ENCODE measurements at places on chromosomes 16 and 17.

- DNase-seq, result no peak
Observed at GRCh38 chr17:75539967-75540729, 14.7 kb downstream of the LLGL2 start.

DNA sequence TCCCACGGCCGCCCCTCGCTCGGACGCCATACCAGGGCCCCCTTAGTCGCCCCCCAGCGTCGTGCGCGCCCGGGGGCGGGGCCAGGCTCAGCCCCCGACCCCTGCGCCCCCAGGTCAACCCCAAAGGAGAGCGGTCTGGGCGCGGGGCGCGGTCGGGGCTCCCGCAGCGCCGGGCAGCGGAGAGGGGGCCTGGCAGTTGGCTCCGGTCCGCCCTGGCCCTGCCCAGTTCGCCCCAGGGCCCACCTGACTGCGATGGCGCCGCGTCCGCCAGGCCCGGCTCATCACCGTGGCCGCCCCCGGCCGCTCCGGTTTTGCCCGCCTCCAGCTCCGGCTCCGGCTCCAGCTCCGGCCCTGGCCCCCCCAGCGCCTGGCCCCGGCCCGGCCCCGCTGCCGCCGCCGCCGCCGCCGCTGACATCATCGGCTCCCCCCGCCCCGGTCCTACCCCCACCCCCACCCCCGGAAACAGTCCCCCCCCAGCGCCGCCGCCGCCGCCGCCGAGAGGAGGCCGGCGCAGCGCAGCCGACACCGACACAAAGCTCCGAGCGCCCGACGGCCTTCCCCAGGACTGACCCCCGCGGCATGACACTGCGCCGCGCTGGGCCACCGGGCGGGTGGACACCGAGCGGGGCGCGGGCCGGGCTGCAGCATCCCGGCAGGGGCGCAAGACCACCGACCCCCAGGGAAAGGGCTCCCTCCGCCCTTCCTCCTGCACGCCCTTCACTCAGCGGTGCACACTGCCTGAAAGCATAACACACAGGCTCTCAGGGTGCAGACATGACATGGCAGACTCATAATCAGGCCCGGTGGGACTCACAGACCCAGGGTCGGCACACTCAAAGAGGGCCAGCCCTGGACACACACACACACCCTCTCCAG is at the start of gene ZBTB4:
Gene ZBTB4, minus strand, starts transcription at position 419 of the 876 bp plus-strand sequence. CDS start 12,830 bp downstream, outside the sequence.
- peak; percentile 49 for DNase-seq

DNA sequence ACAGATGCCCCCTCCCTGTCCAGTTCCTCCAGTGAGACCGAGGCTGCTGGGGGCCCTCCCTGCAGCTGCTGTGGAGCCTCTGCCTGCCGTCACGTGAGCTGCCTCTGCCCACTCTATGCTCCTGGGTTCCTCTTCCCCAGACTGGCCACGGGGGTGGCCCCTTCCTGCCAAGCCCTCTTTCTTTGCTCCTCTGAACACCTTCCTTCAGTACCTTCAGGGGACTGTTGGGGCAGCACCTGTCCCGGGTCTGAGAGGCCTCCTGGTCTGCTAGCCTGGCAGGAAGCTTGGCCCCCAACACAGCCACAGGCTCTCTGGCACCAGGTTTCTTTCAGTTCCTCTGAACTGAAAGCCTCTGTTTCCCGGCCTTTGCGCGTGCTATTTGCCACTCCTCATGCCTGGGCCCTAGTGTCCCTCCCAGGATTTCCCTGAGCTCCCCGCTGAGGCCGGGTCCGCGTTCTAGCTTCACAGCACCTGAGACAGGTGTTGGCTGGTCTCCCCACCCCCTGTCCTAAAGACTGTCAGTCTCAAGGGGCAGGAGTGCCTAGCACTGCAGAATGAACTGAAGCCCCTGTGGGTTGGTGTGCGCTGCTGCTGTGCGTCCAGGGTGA is 6.6 kb upstream of the ATP6V0C start:
- no peak for DNase-seq

DNA sequence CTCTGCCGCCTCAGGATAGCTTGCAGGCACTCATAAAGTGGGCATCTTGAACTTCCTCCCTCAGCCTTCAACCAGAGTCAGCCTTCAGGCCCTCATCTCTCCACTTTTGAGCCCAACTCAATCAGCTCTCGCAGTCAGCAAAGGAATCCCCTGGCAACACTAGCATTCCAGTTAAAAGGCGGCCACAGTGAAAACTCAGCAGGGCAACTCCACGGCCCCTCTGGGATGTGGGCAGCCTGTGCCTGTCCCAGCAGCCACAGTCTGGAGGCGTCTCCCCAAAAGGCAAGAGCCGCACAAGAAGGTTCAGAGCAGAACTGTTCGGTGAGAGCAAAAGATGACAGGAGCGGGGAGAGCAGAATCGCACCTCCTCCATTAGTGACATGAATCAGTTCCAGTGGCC is 9.0 kb downstream of the TMEM11 start:
- DNase-seq, result no peak

- no peak for DNase-seq
Observed at GRCh38 chr16:70608521-70608920, 37.8 kb upstream of the IL34 start.

- peak; percentile 84 for DNase-seq
Observed at GRCh38 chr16:88803264-88803987, at the start of gene CDT1. Gene CDT1, plus strand, starts transcription at chr16:88803789. Its CDS starts 43 bp downstream, at chr16:88803832.

GRCh38 chr16:1019231-1020090 is 37.9 kb downstream of the SOX8 start:
- DNase-seq, result no peak

GRCh38 chr16:72400257-72401083 is 228.5 kb upstream of the PMFBP1 start:
- no peak for DNase-seq

- DNase-seq, result peak; percentile 84
Observed at GRCh38 chr17:80252871-80253270, 7.8 kb upstream of the RNF213 start.

DNA sequence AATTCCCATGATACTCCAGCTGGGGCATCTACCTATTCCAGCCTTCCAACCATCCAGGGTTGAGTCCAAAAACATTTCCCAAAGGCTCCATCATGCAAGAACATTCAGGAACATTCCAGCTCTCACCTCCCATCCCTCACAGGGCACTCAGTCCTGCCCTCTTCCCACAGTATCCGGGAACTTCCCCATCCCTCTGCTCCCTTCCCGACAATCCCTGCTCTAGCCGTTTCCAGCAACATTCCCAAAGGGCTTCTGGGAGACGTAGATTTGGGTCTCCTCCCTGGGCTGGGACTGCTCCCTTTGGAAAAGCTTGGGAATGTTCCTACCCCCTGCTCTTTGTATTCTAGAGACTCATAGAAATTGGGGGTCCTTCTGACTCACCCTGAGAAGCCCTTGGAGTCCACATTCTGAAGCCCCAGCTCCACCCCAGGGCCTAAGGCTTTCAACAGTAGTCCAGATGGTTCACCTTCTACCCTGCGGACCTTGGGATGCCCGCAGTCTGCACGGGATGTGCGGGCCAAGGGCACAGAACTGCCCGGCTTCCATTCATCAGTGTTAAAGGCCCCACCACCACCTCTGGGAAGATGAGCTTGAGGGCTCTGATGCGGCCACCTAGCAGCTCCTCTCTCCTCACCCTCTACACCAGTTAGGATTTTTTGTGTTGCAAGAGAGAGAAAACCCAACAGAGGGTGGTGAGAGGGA is 25.4 kb downstream of the NGFR start:
- no peak for DNase-seq

- no peak for DNase-seq
Observed at GRCh38 chr17:41737680-41738023, 3.2 kb upstream of the HAP1 start.

DNA sequence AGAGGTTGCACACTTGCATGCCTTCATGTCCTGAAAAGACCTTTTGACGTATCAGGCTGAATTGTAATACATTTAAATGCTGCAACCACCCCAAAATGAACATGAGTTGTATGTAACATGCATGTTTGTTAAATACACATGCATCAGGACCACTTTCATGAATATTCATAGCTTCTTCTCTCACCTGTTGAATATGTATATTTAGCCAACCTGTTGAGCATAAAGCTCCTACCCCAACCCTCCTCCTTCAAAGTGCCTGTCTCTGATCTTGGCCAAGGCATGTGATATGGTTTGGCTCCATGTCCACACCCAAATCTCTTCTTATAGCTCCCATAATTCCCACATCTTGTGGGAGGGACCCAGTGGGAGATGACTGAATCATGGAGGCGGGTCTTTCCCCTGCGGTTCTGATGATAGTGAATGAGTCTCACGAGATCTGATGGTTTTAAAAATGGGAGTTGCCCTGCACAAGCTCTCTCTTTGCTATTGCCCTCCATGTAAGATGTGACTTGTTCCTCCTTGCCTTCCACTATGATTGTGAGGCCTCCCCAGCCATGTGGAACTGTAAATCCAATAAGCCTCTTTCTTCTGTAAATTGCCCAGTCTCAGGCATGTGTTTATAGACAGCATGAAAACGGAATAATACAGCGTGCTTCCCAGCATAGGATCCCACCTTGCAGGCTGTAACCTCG is 3.8 kb upstream of the CRYM start:
- DNase-seq, result no peak

GRCh38 chr17:47277921-47278320 is 24.3 kb downstream of the ITGB3 start:
- no peak for DNase-seq

DNA sequence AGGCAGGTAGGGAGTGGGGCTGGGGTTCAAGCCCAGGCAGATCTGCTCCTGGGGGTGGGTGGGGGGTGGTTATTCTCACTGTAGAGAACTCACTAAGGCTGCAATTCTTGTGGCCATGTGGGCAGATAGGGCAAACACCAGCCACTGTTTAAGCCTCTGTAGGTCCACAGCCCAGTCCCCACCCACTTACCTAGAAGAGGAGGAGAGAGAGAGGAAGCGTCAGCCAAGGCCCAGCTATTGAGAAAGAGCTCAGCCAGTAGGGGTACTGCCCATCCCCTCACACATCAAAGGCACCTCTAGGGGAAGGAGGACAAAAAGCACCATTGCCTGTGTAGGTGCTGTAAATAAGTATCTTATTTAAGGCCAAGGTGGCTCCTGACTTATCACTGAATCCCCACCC is 12.9 kb downstream of the KRT16 start:
- DNase-seq, result no peak

- no peak for DNase-seq
Observed at GRCh38 chr16:87446479-87446878, 46.3 kb downstream of the ZCCHC14 start.

DNA sequence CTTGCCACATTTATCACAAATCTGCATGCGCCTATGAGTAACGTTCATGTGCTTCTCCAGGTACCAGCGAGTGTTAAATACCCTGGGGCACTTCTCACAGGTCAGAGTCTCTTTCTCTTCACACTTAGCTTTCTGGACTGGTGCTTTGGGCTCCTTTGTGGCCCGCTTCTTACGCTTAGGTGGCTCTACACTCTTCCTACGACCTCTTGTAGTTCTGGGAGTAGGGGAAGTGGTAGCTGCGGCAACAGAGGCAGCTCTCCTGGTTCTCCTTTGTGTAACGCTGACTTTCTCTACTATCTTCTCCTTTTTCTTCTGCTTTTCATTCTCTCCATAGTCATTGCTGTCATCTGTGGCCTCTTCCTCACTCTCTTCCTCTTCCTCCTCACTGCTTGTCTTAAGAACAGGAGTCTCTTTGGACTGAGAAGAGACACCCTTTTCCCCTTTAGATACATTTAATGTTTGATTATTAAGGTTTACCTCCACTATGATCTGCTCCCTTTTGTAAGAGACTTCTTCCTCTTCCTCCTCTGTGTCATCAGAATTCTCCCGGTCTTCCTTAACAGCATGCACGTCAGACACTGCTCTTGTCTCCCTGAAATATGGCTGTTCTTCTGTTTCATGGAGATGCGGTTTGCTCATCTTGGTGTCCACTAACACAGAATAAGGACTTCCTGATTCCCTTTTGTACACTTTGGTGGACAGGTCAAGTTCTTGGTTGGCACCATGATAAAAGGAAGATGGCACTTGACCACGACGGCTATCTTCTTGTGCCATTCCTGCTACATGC is 45.0 kb downstream of the ZNF652 start:
- DNase-seq, result no peak

DNA sequence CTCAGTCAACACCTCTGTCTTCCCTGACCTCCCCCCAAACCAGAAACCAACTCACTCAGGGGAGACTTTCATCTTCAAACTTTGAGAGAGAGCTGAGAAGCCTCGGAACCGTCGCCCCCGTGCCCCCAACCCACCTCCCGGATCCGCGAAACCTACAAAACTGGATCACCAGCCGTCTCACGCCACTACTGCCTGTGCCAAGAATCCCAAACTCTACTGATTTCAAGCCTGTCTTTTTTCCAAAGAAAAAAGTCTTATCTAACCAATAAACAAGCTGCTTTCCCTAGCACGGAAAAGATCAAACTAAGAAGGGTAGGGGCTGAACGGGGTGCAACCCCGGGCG is 2.0 kb downstream of the AXIN2 start:
- DNase-seq, result no peak

DNA sequence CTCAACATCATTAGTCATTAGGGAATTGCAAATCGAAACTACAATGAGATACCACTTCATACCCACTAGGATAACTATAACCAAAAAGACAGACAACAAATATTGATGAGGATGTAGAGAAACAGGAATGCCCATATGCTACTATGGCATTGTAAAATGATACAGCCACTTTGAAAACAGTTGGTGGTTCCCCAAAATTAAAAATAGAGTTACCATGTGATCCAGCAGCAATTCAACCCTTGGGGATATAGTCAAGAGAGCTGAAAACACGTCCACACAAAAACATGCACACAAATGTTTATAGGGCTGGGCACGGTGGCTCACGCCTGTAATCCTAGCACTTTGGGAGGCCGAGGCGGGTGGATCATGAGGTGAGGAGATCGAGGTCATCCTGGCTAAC is 10.0 kb upstream of the PECAM1 start:
- no peak for DNase-seq

DNA sequence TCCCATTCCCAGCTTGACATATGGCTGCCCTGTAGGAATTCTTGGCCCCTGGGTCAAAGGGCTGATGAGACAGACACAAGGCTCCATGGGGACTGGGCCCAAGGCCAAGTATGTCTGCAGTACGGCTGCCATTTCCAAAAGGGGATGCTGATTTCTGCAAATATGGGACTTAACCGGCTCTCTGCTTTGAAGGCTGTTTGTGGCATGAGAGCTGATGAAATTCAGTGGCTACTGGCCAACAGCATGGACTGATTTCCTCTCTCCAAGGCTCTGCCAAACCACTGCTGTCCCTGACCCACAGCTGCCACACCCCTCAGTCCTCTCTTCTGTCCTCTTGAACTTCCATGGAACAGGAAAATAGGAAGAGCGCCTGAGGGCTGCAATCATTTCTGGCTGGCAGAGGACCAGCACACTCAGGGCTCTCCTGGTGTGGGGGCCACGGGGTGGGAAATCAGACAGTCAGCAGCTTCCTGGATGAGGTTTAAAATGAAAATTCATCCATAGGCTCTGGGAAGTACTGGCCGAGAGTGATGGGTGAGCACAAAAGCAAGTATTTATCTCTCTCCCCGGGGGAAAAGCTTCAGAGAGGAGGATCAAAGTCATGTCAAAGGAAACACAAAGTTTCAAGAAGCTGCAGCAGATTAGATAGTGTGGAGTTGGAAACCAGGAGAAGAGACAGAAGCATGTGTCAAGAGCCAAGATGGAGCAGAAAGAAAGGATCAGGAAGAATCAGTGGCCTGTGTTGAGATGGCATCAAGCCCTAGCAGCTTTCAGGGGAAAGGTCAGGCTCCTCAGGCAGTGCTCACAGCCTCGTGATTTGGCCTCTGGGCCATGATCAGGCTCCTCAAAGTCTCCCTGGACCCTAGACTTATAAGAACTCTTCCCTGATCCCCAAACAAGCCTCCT is 64.1 kb upstream of the SREBF1 start:
- no peak for DNase-seq
